CD8-positive, alpha-beta T cell (primary cell): ENCODE measurements at places on chromosomes 3 and 15. TPM values are rescaled to one million over a fixed set of nuclear protein-coding genes. Genes with fewer than 3 reads are reported as not detected.

- DNase-seq = no peak
These were observed 33.2 kb downstream of the TUBGCP4 start for GRCh38 chr15:43404130-43404529.

Gene CADM2
- total RNA-seq = 0.36 TPM

DNA sequence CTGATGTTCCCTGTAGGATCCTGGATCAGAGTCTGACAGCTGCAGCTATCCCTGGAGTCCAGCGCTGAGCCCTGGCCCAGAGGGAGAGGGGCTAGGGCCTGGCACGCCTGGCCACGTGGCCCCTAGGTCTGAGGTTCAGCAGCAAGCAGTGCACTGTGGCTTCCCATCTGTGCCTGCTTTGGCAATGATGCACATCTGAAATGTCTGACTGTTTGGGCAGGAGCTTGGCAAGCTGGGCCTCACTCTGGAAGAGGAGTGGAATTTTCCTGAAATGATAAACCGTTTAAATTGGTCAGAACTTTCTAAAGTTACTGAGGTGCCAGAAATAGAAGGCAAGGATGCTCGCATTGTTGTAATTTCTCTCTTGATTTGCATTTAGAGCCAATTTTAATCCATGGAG is 48.8 kb upstream of the MRPS22 start:
- DNase-seq = no peak

DNA sequence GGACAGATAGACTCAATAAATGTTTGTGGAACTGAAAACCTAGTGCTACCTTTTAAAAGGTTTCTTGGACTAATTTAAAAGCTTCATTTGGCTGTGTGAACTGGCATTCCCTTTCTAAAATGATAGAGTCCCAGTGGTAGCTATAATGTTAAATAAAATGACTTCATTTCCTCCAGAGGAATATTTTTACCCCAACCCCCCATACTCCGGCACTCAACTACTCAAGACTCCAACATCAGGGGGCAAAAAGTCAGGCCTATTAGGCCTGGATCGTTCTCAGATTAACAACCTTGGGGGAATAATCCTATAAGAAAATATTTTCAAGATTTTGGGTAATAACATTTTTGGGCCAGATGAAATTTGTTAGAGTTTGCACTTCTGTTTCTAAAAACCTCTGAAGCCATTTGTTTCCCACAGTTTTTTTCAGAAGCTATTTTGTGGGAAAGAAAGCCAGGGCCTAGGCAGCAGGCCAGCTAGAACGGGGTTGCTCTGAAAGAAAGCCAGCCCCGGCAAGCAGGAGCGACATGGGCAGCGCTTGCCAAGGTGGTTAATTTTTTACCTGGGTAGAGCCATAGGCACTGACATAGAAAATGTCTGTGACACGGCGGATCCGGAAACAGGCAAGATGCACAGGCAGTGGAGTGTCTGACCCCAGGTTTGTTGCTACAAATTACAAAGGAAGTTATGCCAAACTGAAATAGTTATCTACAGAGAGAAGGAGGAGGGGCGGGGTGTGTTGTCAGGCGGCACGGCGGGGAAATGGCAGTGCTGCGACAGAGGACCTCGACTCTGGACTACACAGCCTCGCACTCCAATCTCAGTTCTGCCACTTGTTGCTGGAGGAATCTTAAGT is 84.6 kb downstream of the MAGI1 start:
- DNase-seq = no peak

DNA sequence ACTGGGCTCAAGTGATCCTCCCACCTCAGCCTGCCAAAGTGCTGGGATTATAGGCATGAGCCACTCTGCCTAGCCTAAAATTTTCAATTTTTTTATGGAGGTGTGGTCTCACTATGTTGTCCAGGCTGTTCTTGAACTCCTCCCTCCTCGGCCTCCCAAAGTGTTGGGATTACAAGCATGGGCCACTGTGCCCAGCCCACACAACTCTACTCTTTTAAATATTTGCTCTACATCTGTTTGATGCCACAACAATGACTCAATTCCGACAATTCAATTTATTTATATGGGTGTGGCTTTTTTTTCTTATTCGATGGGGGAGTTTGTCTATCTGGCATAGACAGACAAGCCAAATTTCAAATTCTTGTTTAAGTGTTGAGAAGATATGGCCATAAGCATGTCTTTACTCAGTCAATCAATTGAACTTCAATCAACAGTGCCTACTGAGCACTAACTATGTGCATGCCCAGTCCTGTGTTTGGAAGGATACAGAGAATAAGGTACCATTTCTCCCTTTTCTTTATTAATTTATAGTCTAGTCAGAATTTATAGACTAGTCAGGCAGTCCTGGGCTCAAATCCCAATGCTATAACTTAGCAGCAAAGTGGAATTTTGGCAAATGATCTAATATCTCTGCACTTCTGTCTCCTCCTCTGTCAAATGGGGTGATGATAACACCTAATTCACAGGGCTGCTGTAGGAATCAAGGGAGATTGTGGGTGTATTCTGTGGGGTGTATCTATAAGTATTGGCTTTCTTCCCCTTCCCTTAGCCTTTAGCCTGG is 54.6 kb upstream of the PIAS1 start:
- DNase-seq = no peak

Gene MELTF
- total RNA-seq = 0.87 TPM

- no peak for DNase-seq
These were observed 15.2 kb downstream of the DIS3L start for GRCh38 chr15:66308531-66308930.
